A172 (cell line): ENCODE measurements at places on chromosomes 1 and 21. TPM values are rescaled to one million over a fixed set of nuclear protein-coding genes. Genes with fewer than 3 reads are reported as not detected.
A peak's percentile ranks its signal among the peaks of the same experiment; 100 is the strongest.

The ESPN gene
- 4.0 TPM in 1 of 2 replicates, not detected in the other for total RNA-seq

GRCh38 chr21:45109831-45110492, 35.6 kb downstream of the ADARB1 start:
- peak; percentile 30 for DNase-seq

- DNase-seq, result no peak
Observed at GRCh38 chr1:89640440-89640839, 7.5 kb downstream of the LRRC8C start.

DNA sequence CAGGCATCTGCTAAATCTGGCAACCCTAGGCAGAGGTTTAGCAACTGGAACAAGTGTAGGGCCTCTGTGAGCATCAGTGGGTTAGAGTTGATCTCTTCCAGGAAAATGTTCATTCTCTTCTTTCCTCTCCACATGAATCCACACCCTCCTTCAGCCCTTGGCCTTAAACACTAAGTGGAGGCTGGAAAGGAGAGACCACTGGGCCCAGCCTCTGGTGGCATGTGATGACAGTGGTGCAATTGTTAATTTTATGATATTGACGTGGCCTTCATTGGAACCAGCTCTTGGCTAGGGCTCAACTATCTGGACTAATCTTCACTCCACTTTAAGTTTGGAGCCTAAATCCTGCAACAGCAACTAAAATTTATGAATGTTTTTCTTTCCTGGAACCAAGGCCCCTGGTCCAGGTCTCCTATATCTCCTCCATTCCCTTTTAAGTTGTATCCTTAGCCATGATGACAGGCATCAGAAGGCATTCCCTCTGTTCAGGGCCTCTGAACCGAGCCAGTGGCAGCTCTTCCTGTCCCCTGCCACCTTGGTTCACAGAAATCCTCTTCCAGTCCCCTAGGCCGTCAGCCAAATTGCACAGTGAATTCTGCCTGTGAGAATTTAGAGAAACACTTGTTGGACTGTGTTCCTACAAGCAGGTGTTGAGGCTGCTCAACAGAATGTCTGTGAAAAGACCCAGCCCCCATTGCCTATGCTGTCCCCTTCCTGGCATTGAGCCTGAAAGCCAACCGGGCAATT, 132.2 kb downstream of the PSMG1 start:
- DNase-seq, result no peak

- no peak for DNase-seq
Observed at GRCh38 chr1:214165850-214166374, 115.0 kb upstream of the SMYD2 start.
